Amniotic epithelial cell (primary cell): ENCODE measurements at places on chromosomes 7 and 10.

- DNase-seq, result peak; percentile 48
Measured at GRCh38 chr10:88165849-88166271, 302.4 kb downstream of the PTEN start.

DNA sequence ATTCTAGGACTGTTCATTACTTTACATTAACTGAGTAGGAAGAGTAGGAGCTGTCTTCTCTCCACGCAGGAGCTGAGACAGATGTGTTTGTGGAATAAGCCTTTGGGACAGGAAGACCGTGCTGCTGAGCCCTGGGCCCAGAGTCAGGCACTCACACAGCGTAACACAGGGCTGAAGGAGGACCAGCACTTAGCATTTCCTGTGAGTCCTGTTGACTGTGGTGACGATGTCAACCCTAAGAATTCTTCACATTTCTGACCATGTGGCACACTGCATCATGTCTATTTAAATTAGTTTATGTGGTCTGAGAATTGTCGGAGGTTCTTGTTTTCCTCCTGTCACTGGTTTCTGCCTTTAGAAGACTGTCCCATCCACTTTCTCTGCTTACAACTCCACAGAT lies 117.2 kb downstream of the PIP4K2A start:
- no peak for DNase-seq

- DNase-seq, result no peak
Measured at GRCh38 chr10:119119400-119119799, 15.5 kb downstream of the DENND10 start.

- DNase-seq, result no peak
Measured at GRCh38 chr10:80701706-80702105, 164.0 kb downstream of the SH2D4B start.

GRCh38 chr7:83347945-83348444 lies 185.3 kb upstream of the PCLO start:
- DNase-seq, result peak; percentile 89

- DNase-seq, result no peak
Measured at GRCh38 chr7:152733286-152733934, 26.1 kb upstream of the ACTR3B start.

GRCh38 chr7:31309407-31309806 lies 31.1 kb downstream of the NEUROD6 start:
- DNase-seq, result no peak

DNA sequence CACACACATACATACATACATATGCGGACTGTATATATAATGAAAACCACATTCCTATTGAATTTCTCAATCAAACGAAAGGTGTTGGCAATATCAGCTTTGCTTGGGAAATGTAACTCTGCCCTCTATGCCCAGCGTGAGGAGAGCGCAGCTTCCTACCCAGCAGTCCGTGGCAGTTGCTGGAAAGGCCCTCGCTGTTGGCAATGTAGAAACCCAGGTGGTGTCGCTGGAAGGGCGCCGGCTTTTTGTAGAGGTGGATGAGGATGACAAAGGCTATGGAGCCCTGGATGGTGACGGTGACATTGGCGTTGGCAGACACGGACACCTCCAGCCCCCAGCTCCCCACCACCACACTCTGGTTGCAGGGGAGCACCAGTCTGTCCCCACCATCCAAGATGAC lies 100.9 kb downstream of the ITIH5 start:
- no peak for DNase-seq

- no peak for DNase-seq
Measured at GRCh38 chr7:90551036-90551435, 45.1 kb upstream of the CDK14 start.

DNA sequence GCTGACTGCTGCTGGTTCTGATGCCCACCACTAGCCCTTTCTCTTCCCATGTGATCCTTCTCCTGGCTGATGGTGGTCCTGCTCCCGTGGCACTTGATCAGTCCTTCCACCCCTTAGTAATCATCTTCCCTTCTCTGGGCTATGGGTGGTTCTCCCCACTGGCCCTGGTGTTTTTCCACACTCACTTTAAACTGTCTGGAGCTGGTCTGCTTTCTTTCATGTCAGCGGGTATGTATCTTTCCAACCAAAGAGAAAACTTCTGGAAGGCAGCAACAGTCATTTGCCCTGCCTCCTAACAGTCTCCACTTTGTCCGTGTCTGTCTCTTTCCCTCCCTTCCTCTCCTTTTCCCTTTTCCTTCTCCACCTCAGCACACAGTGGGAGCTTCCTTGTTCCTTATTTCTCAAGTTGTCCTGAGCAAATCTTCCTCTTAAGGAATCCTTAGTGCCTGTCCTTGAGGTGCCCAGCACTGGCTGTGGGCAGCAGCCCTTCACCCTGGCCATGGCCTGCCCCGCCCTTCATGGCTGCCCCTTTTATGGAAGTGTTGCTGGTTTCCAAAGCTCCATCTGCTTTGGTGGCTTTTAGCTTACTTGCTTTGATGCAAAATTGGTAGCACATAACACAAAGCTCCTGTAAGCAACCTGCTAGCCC lies 189.0 kb downstream of the TCF7L2 start:
- DNase-seq, result peak; percentile 7

DNA sequence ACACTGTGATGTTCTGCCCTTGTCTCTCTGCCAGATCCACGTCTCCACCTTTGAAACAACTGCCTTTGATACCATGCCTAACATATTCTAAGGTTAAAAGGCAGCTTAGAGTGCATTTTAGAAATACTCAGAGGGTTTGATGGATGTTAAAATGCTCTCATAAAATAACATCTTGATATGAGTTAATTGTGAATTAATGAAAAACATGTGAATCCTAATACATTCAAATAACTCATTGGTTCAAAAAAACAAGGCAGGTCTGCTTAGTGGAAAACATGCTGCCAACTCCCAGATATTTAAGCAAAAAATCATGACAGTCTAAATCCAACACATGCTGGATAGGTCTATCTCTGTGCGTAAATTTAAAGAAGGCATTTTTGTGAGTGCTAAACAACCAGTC lies 291.8 kb downstream of the AHR start:
- DNase-seq, result no peak

DNA sequence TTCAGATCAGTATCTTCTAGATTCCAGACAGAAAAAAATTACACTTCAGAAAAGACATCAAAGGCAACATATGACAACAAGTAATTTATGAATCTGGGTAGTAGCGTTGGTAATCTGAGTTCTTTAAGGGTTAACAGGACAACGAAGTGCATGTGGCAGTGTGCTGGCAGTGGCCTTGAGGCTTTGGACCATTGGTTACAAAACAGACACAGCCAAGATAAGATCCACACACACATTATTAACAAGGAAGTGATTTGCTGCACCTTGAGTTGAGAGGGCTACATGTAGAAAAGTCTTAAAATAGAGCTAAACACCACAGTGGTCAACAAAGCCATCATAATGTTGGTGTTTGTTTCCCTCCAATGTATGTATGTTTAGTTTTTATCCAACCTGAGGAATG lies 40.6 kb downstream of the AKR1D1 start:
- DNase-seq, result no peak

GRCh38 chr7:104444017-104444416 lies 115.6 kb downstream of the LHFPL3 start:
- DNase-seq, result no peak

GRCh38 chr7:7221599-7222038 lies 39.3 kb downstream of the C1GALT1 start:
- DNase-seq, result peak; percentile 95

DNA sequence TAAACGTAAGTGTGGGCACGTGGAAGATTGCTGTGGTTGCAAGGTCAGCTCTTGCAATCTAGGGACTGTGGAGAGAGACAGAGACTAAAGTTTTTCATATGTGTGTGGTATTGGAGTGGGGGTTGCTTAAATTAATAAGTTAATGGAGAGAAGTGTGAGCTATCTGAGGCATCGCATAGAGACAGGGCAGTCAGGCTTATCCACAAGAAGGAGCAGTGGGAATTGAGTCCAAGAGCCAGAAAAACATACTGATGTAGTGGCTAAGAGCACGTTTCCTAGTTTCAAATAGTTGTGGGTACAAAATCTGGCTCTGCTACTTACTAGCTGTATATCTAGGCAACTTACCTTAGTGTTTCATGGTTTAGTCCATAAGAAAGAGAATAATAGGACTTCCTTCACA lies 65.8 kb downstream of the SORCS3 start:
- DNase-seq, result no peak

DNA sequence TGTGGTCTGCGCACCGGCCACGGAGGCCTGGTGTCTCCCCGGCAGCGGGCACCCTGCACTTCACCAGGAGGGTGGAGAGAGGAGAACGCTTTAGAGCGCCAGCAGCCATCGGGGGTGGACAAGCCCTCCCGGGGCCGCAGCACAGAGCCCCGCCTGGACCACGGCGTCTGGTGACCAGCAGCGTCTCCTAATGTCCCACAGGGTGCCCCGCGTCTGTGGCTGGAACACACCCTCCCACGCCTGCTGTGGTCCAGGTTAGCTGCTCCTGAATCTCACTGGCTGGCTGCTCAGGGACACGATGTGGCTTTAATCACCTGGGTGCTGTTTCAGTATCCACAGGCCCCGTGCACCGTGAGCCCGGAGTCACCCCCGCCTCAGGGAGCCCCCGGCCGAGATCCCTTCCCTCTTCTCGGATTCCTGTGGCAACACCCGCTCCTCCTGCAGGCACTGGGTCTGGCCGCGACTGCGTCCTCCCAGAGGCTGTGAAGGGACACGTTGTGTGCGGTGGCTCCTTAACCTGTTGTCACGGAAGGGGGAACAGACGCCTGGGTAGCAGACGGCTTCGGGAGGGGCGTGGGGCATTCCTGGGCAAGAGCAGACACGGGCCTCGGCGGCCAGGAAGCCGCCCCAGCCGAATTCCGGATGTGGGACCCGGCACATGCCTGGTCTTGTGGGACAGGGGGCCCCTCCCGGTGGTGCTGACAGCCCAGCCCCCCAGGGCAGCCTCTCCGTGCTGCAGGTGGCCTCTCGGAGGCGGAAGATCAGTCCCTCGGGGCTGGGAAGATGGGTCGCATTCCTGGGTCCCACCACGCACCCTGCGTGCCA lies 78.9 kb downstream of the FOXL3 start:
- DNase-seq, result no peak

DNA sequence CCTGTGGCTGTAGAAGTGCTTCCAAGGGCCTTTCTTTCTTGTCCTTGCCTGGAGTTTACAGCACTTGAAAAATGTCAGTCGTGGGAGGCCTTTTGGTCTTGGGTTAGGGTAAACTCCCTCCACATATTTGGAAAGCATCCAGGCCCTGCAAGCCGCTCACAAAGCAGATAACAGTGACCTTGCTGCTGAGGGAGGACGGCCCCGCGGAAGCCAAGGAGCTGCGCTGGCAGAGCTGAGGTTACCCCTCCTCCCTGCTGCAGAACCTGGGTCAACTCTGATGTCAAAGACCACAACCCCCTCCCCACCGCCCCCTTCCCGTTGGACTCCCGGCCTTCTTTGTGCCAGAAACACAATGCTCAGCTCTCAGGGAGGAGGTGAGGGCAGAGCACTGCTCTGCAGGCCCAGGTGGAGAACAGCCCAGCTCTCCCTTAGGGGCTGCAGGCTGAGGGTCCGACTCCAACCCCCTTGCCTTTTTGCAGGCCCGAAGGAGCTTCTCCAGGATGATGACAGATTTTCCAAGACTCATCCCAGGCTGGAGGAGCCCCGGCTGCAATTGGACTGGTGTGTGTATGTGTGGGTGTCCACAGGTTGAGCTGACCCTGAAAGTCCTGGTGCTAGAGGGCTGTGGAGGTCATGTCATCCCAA lies 957.6 kb upstream of the ZNF722 start:
- no peak for DNase-seq

- DNase-seq, result no peak
Measured at GRCh38 chr10:132399117-132400035, 2.4 kb downstream of the PWWP2B start.

- DNase-seq, result no peak
Measured at GRCh38 chr7:97094284-97094930, 23.1 kb upstream of the SDHAF3 start.

GRCh38 chr7:136179851-136180721 lies 202.9 kb upstream of the MTPN start:
- DNase-seq, result no peak

- no peak for DNase-seq
Measured at GRCh38 chr7:28311670-28312069, 100.6 kb upstream of the CREB5 start.

DNA sequence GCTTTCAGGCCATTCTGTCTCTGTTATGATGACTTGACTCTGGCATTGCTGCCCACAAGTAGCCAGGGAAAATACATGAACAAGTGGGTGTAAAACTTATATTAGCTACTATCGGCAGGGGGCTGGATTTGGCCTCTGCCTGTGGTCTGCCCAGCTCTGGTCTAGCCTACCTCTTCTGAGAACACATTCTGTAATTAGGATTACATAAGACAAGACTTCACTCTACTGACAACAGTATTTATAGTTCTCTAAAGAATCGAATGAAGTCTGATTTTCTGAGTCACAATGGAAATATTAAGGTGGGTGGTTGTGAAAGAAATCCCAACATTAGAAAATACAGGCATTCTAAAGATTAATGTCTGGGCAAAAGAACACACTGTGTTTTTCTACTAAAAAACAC lies 55.5 kb downstream of the DLD start:
- peak; percentile 81 for DNase-seq

DNA sequence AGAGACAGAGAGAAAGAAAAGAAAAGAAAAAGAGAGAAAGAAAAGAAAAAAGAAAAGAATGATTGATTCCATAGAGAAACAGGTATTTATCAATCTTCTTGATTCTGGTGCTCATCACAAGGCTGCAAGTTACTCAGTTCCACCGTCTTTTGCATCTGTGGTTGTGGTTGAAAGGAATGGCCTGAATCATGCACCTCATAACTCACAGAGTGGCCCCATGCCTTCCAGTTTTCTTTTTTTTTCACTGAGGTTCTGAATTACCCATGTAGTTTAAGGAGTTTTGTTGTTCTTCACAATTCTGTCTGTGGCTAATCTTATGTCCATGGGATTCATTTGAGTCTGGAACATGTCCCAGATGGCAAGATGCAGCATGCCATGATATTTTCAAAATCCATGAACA lies 156.0 kb downstream of the ZNF33B start:
- no peak for DNase-seq

- no peak for DNase-seq
Measured at GRCh38 chr10:85098835-85099521, 770.6 kb downstream of the CCSER2 start.

- DNase-seq, result no peak
Measured at GRCh38 chr7:41436139-41436538, 266.8 kb downstream of the INHBA start.

GRCh38 chr7:102295346-102296178 lies 8.9 kb downstream of the SH2B2 start:
- no peak for DNase-seq

DNA sequence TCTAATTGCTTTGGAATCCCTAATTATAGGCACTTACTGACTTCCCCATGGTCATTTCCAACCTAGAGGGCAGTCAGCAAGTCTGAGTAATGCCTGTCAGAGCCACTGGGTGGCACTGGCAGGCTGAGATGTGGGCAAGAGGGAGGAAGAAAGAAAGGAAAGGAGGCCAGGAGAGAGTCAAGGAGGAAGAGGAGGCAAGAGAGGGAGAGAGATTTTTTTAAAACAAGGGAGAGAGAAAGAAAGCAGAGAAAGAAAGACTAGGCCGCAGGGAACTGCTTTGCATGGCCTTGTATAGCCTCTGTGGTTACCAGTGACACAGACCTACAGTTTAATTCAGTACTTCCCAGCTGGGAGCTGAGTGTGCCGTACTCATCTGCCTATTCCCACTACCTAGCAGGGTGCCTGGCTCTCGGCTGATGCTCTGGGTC lies 210.4 kb upstream of the ADO start:
- peak; percentile 38 for DNase-seq
